Stimulated activated naive CD4-positive, alpha-beta T cell treated with Interleukin-2 at 50 U/mL for 16 hours (primary cell): ENCODE measurements at places on chromosomes 1 and 21.
A peak's percentile ranks its signal among the peaks of the same experiment; 100 is the strongest.

- no peak for DNase-seq
These were observed 1.5 kb downstream of the PGBD5 start for GRCh38 chr1:230424391-230425251.

DNA sequence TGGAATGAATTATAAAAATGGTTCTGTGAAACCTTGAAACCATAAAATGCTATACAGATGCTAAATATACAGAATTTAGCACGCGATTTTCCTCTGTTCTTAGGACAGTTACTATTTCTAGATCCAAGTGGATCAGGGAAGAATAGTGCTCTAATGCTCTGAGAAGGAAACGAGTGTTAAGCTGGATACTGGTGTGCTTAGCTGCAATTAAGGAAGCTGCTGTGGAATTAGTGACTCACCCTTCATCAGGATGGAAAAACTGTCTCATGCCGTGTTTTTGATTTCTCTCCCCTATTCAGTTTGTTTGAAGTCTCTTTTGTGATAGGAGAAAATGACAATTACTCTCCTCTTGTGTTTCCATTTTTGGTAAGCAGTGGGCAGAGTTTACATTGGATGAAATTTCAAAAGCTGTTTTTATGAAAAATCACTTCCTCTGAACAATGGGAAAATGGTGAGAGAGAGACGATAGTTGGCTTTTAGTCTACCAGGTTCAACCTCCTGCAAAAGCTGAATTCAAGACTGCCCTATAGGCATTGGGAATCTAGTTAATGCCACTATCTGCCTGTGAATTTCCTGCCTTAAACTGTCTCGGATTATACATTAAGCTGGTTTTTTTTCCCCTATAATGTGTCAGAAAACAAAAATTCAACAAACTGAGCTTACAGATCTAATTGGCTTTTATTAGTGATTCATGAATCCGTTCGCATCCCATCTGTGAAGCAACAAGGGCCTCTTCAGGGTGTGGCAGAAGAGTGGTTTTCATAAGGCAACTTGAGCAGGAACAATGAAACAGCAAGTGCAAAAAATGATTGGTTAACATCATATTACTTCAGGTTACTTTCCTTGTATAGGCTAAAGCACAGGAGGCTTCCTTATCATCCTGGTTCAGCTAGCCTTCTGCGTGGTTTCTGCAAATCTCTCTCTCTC, 179.8 kb downstream of the ST6GALNAC3 start:
- DNase-seq, result no peak

DNA sequence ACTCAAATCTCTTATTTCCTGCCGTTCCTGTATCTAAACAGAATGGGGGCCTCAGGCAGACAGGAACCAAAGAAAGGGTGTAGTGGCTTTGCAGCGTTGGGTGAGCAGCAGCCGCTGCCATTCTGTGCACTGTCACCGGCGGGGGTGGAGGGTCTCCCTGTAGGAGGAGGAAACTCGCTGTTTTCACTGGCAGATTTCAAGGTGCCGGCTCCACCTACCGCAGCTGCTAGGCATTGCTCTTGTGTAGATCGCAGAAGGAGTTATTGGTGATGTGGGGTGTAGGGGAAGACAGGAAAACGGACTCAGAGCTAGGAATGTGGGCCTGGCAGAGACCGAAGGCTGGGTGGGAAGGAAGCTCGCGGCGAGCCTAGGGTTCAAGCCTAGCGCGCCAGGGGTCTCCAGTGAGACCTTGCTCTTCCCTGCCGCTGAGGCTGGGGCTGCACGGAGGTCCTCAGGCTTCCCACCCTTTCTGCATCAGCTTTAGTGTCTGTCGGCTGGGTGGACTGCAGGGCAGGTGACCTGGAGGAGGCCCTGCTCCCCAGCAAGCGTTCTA, 20.8 kb downstream of the ATP5PO start:
- DNase-seq, result peak; percentile 49

- DNase-seq, result no peak
These were observed 16.9 kb downstream of the GRHL3 start for GRCh38 chr1:24336075-24336474.

DNA sequence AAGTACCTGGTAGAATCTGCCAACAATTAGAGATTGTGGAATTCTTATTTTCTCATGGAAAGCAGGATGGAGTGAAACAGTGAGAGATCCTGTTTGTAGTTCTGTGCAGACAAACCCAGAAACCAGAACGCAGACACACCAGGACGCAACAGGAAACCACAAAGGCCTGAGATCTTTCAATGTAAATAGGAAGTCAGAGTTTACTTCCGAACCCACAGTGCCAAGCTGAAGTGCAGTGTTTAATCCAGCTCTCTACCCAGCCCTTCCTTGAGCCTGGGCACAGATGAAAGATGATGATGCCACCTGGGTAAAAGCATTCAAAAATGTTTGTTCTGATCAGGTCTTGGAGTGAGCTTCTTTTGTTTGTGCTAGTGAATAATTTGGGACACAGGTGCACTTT, 244.2 kb upstream of the HOOK1 start:
- no peak for DNase-seq

DNA sequence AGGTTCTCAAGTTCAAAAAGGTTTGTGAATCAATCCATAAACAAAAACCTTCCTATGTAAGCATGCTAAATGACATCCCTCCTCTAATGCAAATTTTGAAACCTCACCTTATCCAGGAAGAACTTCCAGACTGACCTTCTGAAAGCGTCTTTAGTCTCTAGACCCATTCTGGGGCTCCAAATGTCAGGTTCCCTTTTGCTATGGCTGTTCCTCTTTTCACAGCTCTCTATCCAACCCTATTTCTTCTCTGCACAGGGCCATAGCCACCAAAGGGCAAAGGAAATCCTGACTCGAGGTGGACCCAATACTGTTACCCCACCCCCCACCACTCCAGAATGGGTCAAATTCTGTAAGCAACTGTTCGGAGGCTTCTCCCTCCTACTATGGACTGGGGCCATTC, 3.4 kb downstream of the ATP1A4 start:
- DNase-seq, result no peak

DNA sequence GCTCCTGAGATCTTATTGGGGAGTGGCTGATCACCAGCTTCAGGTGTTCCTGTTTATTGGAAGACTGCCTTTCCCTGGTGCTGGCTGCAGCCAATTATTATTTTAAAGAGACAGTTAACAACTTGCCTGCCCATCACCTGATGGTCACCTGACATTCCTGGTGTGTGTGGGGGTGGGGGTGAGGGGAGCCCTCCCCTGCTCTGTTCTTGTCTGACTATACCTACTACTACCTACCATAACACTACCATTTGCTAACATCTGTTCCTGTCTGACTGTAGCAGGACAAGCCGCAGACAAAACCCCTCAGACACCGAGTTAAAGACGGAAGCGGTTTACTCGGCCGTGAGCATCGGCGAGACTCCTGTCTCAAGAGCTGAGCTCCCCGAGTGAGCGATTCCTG, 54.9 kb upstream of the NBPF3 start:
- no peak for DNase-seq

- no peak for DNase-seq
These were observed 44.2 kb downstream of the CAPN8 start for GRCh38 chr1:223621312-223621734.

DNA sequence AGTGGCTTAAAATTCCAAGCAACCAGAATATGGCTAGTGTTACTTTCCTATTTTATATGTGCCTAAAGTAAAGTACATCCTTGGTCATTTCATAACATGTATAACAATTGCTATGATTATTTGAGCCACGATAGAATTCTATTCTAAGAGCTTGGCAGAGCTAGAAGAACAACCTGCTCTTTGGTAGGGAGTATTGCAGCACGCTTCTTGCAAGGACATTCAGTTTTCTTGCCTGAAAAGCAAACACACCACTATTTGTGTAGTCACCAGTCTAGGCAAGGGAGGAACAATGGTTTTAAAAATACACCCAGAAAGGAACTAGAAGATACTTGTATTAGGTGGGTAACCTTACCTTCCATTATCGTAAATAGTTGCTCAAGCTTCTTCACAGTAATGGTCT, 51.5 kb downstream of the CNST start:
- no peak for DNase-seq

- DNase-seq, result no peak
These were observed 77.5 kb downstream of the TPR start for GRCh38 chr1:186297439-186298045.

DNA sequence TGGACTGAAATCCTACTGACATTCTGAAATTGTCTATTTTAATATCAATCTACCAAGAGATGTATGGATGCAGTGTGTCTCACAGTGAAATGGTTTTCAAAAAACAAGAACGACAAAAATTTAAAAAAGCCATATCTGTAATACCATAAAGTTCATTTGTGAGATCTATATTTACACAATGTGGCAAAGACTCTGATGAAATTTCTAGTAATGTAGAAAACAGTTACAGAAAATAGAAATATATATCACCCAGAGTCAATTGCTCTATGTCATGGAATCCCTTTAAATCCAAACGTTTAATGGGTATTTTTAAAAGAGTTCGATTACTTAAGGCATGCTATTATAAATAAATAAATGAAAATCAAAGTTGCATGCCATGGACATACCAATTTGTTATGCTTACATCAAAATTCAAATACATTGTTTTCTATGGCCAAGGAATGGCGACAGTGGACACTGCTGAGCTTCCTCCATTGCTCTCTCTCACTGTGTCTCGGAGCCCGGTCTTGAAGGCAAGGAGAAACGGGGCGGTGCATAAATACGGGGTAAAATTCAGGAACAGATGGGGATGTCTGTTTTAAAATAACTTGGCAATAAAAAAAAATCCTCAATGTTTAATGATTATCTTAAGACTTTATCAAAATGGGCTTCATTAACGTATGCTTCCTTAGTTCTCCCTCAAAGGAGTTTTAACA, 37.0 kb upstream of the SAMSN1 start:
- DNase-seq, result no peak

DNA sequence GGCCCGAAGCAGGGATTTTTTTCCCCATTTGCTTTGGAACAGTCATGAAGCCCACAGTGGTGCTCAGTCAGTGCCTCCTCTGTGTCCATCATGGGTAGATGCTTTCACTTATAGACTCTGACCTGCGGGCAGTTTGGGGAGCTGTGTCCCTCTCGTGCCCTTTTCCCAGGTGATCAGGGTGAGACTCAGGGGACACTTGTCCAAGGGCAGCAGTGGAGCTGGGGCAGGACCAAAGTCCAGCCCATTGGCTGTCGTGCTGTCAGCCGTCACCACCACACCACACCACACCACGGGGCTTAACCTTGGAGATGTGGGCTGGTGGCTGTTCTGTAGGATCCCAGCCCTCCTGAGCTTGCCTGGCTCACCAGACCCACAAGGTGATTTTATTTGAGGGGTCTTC, 34.9 kb downstream of the SIM2 start:
- DNase-seq, result no peak

- DNase-seq, result no peak
These were observed 18.3 kb upstream of the RNU1-4 start for GRCh38 chr1:16721871-16722641.

- no peak for DNase-seq
These were observed 19.8 kb downstream of the TINAGL1 start for GRCh38 chr1:31595836-31596736.

GRCh38 chr1:179321533-179322216, 28.1 kb downstream of the SOAT1 start:
- DNase-seq, result no peak

DNA sequence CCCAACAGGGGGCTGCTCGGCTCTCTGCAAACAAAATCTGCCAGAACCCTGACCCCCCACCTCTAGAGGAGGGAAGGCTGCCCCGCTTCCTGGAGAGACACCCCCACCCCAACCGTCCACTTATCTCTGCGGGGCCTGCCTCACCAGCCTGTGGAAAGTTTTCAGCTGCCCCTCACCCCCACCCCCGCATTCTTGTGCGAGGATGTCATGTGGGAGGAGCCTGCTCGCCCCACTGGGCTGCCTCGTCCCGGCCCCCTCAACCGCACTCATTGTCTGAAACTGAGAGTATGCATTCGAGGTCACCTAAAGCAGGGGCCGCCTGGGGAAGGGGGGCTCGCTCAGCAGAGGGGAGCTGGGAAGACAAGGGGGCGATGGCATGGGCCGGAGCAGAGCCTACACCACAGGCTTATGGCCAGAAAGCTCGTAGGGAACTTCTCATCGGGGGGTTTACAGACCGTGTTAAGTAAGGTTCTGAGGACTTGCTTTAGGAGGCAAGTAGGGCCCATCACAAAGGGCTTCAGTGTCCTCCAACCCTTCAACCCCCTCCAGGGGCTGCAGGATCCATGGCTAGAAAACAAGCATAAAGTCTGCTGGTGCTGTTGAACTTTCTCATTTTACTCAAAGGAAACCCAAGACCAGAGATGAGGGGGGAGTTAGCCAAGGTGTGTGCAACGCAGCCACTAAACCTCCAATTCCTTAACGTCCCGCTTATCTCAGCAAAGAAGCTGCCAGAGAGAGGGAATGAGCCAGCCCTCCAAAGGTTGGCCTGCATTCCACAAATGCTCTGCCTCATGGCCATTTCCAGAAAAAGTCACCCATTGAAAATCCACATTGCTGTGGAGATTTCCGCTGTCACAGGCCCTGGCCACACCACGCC, 9.4 kb downstream of the EPHA2 start:
- no peak for DNase-seq

DNA sequence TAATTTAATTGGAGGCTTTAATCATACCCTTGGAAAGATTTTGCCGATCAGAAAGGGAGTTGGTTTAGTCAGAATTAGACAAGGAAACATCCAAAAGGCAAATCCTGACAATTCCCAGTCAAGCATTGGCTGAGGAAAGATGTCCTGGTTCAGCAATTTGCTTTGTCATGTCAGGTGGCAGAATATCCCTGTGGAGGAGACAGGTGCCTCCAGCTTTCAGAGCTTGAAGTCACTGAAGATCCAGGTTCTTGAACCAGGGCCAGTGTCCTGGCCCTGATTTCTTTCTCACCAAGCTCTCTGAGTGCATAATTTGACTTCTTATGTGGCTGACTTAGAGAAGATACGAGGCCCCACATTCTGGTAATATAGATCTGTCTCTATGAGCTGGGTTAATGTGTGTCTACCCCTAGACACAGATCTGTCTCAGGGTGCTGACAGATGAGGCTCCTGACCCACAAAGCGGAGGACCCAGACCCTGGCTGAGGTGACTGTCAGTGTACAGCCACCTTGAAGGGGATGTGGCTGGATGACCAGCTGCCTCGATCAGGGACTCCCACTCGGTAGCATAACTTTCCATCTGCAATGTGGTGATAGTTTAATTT, 118.9 kb downstream of the HHAT start:
- DNase-seq, result no peak

- DNase-seq, result no peak
These were observed 9.3 kb downstream of the SPATA45 start for GRCh38 chr1:212838145-212838544.
